ENCODE measurements at places on chromosomes 1 and 21.

- DNase-seq: no peak
Observed at GRCh38 chr1:191520345-191520744, 637.9 kb upstream of the RGS18 start.

DNA sequence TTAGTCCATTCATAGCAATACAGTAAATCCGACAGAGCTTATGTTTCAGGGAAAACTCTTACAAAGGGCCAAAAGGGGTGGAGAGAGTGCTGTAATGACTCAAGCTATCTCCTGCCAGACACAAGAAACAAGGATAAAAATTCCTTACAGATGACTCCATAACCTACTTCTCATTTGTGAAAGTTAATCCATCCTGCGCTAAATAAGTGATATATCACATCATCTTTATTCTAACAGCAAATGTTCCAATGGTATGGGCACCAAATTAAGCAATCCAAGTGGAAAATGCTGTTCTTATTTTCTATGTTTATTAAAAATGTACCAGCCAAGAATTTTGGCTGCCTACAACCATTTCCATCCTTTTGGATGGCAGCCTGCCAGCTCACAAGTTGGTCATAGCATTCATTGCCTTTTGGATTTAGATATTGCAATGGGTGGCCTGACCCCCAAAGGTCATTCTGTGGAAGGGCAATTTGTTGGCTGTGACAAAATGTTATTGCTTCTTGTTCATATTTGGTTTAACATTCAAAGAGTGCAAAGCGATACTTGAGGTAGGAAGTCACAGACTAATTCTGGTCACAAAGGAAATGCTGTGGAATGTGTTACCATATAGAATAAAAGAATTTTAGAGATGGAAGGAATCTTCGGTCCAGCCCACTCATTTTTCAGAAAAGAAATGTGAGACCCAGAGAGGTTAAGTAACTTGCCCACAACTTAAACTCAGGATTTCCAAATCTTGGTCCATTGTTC is 2.8 kb upstream of the ENAH start:
- DNase-seq: no peak

DNA sequence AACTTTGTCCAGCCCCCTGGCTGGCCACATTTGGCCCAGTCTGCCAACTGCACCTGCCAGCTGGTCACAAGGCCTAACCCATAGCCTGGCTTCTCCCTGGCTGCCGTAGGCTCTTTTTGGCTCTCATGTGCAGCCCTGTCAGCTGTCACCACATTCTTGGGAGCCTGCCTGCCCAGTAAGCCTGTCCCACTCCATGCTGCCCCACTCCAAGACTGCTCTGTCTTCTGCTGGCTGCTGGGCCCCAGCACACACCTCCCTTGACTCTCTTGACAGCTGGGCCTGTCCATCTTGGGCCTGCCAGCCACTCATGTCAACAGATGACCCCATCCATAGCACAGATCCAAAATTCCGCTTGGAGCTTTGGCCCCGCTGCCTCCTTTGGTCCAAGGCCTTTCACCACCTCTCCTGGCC is 74.3 kb upstream of the EDN2 start:
- DNase-seq: no peak

DNA sequence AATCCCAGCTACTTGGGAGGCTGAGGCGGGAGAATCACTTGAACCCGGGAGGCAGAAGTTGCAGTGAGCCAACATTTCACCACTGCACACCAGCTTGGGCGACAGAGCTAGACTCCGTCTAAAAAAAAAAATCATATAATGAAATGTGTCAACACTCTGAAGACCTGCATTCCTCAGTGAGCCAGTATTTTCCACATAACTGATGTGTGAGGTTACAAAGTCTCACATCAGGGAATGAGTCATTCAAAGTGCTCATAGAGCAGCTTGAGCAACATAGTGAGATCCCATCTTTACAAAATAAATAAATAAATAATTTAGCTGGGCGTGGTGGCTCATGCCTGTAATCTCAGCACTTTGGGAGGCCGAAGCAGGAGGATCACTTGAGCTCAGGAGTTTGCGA is 65.5 kb downstream of the CASZ1 start:
- no peak for DNase-seq

GRCh38 chr1:46569884-46570725 is 18.7 kb upstream of the KNCN start:
- DNase-seq: no peak

- no peak for DNase-seq
Observed at GRCh38 chr1:188164459-188164858, 1335.7 kb downstream of the PLA2G4A start.

DNA sequence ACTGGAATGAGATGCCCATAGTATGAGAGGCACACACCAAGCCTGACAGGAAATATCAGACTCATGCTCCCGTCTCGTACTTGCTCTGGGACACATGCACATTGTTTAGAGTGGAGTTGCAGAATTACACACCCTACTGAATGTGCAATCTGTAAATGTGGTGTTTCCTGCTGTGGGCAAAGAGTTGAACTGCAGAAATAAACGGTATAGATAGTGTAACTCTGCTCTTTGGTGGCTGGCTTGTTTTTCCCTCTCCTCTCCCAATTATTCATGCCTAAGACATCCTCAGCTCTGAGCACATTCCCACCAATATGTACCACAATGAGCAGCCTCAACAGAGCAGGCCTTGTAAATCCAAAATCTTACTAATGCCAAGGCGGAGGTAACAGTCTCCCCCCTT is 90.1 kb upstream of the DIRAS3 start:
- DNase-seq: no peak

GRCh38 chr1:41013796-41014195 is 7.7 kb downstream of the SLFNL1 start:
- no peak for DNase-seq

- DNase-seq: no peak
Observed at GRCh38 chr1:184191181-184191621, 139.7 kb downstream of the TSEN15 start.

- DNase-seq: no peak
Observed at GRCh38 chr1:73167009-73167657, 884.8 kb upstream of the NEGR1 start.

DNA sequence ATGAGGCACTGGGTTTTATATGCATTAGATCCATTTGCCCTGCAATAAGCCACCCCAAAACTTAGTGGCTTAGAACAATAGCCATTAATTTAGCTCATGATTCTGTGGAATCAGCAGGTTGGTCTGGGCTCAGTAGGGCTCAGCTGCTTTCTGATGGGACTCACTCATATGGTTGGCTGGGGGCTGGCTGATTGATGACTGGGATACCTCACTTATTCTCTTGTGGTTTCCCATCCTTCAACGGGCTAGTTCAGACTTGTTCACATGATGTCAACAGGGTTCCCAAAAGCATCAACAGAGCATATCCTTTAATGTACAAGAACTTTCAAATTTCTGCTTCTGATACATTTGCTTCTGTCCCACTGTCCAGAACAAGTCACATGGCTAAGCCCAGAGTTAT is 43.2 kb downstream of the DNM3 start:
- no peak for DNase-seq

- peak; percentile 69 for DNase-seq
Observed at GRCh38 chr1:155086128-155086741, 7.6 kb downstream of the EFNA3 start.

- DNase-seq: no peak
Observed at GRCh38 chr1:46809904-46810303, 11.1 kb downstream of the CYP4B1 start.

- no peak for DNase-seq
Observed at GRCh38 chr1:84823511-84823910, 69.5 kb downstream of the LPAR3 start.

DNA sequence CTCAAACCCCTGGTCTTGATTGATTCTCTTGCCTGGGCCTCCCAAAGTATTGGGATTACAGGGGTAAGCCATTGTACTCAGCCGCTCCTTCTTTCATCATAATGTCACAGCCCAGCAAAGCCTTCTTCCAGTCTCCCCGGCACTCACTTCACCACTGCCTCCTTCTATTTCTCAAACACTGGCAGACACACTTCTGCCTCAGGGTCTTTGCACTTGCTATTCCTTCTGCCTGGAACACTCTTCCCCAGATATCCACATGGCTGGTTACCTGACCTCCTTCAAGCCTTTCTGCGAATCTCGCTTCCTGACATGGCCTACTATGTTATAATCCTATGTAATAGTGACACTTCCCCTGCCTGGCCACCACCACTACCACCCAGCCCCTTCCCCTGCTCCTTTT is 7.2 kb upstream of the SLC9A1 start:
- no peak for DNase-seq

- no peak for DNase-seq
Observed at GRCh38 chr1:18469514-18469913, 11.2 kb upstream of the KLHDC7A start.

DNA sequence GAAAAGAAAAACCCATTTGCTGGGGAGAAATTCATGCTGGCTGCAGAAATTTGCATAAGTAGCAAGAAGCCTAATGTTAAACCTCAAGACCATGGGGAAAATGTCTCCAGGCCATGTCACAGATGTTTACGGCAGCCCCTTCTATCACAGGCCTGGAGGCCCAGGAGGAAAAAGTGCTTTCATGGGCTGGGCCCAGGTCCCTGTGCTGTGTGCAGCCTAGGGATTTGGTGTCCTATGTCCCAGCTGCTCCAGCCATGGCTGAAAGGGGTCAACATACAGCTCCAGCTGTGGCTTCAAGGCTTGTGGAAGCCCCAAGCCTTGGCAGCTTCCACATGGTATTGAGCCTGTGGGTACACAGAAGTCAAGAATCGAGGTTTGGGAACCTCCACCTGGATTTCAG is 93.0 kb downstream of the HFM1 start:
- DNase-seq: no peak

DNA sequence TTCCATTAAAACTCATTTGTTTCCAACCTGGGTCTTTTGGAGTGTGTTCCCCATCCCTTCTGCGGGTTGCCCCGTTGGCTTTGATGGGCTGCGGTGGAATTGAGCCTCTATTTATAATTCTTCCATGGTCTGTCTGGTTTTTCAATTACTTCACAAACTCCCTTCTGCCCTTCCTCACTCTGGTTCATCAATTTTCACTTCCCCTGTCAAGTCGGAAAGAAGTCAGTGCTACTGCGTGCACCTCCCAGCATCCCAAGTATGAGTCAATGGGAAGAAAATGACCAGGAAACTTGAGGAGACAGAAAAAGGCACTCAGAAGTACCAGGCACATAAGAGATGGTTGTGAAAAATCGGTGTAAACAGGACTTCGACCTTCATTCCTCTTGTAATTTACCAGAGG is 126.2 kb downstream of the KAZN start:
- no peak for DNase-seq

DNA sequence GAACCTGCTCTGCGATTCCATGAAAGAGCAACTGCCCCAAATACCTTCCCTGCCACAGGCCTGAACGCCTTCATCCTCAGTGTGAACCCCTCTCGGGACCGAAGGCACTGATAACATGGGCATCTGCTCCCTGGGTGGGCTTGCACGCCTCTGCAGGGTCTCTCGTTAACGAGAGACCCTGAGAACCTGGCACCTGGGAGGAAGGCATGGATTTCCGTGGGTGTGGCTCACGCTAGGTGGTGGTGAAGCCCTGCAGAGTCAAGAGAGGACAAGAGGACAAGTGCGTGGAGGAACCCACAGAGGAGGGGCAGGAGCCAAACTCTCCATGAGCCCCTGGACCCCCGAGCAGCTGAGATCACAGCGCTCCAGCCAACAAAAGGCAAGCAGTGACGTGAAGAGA is 26.8 kb upstream of the COL6A2 start:
- DNase-seq: no peak

DNA sequence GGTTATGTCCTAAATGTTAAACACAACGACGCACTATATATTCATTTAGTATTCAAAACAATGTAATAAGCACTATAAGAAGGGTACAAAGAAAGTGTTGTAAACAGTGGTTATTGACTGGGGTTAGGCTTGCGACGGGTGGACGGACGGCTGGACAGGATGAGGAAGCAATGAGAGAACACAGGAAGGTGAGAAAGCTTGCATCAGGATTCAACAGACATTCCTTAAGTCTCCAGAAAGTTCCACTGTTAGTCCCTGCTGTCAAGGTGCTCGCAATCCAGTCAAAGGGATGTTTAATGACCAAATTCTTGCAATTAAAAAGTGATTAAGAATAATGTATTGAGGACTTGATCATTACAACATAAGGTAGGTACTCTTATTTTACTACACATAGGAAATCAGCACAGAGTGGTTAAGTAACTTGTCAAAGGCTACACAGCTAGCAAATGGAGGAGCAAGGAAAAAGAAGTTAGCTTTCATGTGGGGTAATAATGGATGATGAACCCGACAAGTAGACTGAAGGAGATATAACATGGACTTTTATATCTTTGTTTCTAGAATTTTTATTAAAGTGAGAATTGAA is 994 bp upstream of the ACBD6 start:
- no peak for DNase-seq

- no peak for DNase-seq
Observed at GRCh38 chr1:62516600-62516999, 79.8 kb downstream of the USP1 start.

DNA sequence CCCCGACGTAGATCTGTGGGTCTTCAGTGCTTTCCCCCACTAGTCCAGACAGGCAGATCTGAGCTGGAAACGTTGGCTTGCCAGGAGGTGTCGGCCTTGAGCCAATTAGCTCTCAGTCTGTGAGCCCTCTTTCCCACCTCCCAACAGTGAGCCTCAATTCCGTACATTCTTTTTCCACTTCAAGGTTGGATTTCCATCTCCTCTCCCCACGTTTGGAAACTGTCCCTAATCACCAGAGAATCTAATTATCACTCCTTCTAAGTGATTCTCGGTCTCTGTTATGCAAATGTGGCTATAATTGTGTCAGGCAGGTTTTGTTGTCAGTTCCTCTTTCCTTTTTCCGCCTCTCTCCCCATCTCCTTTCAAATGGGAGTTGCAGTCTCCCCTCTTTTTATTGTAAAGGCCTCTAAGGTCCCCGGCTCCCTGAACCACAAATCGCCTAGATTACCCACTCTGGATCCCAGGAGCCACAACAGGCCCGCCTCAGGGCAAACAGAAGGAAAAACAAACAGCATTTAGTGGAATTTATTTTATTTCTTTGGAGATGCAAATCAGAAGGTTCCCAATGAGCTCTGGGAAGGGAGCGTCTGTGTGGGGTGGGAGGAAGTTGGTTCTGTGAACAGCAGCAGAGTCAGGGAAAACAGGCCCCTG is 29.4 kb upstream of the LRRN2 start:
- no peak for DNase-seq

DNA sequence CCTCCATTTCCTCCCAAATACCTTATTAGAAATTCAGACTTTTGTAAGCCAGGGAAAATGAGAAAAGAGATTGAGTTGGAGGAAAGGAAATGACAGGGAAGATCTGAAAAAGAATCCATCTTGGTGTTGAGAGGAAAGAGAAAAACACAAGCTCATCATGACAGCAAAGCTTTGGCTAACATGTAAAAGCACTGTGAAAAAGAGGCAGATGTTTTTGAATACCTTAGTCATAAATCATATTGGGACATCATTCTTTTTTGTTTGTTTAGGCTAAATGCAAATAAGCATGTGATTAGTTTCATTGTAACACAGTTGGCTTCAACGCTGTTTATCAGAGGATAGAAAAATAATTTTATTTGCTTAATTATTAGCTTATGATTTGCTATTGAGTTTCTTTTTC is 64.6 kb downstream of the LHX8 start:
- no peak for DNase-seq
